ENCODE measurements at places on chromosomes 5 and 9.

DNA sequence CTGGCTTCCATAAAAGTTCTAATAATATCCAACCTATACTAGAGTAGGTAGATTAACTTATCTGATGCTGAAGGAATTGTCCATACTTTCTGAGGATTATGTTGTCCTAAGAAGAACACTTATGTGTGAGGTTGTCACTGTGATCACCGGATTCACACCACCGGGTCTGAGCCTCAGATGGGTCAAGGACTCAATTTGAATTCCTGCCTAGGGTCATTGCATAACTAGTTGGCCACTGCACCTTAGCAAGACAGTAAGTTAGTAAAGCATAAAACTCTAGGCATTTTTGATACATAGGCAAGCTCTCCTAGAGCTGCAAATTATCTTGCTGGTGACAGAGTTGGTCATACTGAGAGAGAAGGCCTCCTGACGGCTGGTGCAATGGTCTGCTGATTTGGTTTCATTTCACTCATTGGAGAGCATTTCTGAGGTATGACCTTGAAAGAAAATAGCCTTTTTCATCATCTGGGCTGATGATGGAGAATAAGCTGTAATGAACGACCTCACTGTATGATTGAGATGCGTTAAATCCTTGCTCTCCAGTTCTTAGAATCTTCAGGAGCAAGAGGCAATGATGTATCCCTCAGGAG is 72.0 kb upstream of the CKMT2 start:
- DNase-seq, result no peak

GRCh38 chr9:81032831-81033230 is 656.5 kb downstream of the TLE1 start:
- DNase-seq, result no peak

DNA sequence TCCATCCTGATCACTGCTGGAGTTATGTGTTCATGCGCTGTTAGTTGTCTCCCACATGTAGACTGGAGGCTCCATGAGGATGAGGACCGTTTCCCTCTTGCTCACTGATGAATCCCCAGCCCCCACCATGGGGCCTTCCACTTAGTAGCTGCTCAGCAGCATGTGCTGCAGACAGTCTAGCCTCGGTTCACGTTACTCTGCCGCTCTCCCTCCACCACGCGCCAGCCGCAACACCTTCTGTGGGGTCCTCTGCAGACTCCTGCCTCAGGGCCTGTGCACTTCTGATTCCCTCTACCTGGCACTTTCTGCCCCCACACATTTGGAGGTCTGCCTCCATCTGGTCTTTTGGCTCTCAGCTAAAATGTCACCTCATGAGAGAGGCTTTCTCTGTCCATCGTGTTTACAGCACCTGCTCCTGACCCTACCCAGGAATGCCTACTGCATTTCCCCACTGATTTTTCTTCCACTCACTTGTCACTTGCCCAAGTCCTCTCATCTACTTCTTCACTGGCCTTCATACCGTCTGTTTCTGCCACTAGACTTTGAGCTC is 36.3 kb downstream of the STK10 start:
- no peak for DNase-seq

DNA sequence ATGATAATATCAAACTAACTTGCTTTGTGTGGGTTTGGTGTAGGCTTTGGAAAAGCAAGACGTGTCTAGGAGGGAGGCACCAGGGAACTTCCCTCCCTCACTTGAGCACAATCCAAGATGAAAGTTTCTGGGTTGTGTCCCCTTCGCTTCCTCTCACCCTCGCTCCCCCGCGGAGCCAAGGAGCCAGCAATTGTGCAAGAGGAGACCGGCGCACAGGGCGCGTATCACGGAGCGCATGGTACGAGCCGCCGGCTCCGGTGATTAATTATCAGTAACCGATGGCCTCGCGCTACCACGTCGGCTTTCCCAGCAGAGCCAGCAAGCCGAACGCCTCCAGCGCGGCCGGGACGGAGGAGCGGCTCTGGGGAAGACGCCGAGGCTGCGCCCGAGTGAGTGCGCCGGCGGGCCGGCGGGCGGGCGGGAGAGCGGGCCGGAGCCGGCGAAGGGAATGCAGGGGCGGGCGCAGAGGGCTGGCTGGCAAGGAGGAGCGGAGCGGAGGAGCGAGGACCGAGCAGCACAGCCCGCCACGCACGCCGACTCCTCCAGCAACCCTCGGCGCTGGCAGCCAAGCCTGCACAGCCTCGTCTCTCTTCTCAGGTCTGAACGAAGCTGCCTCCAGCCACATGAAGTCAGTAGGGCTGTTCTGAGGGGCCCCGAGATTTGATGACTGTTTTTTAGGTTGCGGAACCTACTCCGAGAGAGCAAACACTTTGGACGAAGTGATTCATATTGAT is 143.6 kb downstream of the BNC2 start:
- peak; percentile 62 for DNase-seq

DNA sequence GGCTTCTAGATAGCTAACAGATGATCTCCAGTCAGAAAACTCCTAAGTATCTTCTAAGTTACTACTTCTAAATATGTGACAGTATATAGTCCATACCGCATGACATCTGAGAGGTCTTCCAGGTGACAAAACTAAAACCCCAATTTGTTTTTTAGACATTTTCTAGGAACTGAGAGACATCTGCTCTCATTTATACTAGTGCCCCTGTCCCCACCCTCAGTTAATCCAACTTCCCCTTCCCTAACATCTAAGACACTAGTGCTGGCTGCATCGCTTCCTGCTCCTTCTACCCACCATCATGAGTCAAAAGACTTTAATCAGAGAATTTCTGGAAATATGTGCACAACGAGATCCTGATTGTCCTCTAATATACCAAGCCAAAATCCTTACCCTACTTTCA is 37.9 kb downstream of the FBXW11 start:
- no peak for DNase-seq

GRCh38 chr5:173458828-173459609 is 130.8 kb upstream of the STC2 start:
- DNase-seq, result no peak

GRCh38 chr5:155275222-155275621 is 261.7 kb downstream of the KIF4B start:
- no peak for DNase-seq

GRCh38 chr9:19998153-19998552 is 209.3 kb upstream of the SLC24A2 start:
- no peak for DNase-seq

DNA sequence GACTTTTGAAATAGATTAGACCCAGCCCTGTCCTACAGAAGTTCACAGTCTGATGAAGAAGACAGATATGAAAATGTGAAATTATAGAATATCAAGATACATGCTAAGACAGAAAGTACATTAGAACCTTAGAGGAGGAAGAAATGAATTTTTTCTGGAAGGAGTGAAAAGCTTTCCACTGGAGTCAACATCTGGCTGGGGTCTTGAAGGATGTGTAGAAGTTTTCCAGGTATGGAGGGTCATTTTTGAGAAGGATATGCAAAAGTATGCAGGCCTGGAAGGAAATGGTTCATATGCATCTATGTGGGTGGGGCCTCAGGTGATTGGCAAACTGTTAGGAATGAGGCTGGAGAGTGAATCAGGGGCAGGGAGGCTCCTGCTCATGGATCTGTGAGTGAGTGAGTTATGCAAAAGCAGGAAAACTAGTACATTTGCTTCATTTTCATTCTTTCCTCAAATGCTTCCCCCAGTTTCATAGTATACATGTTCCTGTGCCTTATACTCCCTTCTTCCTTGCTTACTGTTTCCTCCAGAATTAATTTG is 142.3 kb downstream of the GRIA1 start:
- DNase-seq, result no peak

- DNase-seq, result no peak
Observed at GRCh38 chr9:88816141-88816540, 175.1 kb upstream of the S1PR3 start.

DNA sequence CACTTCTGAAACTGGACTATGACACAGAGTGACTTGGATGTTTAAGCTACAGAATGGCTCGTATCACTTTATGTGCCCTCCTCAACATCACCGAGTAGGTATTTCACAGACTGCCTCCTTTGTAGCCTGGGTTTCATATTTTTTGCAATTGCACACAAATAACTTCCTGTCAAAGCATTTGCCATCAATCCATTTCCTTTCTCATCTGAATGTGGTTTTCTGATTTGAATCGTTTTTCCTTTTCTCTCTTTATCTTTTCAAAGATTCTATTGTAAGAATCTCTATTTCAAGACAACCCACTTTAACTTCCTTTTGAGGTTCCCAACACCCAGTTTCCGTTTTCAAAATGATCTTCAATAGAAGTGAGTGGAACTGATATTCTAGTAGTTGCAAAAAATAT is 563.8 kb upstream of the ARRDC3 start:
- DNase-seq, result no peak

DNA sequence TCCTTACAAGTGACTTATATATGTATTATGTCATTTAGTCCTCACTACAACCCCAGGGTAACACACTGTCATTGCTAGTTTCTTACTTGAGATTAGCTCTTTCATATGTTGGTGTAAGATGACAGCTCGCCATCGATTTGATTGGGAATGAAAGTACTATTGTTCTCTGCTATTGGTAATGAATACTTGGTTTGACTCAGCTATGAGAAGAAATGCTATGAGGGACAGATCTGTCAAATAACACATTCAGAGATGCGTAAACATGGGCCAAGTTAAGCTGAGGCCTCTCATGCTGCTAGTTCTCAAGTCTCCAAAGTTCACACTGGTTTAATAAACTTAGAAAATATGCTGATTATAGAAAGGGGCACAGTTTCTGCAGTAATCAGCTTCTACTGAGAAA is 142.7 kb downstream of the SGCD start:
- DNase-seq, result no peak

DNA sequence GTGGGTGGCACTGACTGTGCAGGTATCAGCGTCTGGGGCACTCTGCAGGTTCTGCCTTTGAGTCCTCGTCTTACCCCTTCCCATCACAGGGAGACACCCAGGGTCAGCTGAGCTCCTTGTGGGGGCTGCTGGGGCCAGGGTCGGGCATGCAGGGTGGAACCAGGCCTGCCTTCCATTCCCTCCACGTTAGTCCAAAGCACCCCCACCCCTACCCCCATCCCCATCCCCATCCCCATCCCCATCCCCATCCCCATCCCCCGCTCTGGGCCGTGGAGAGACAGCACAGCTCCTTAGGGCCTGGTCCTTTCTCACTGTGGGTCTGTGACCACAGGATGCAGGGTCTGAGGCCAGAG is 1.6 kb upstream of the PITX1 start:
- no peak for DNase-seq

GRCh38 chr5:141865406-141865805 is 12.8 kb downstream of the PCDH1 start:
- no peak for DNase-seq

DNA sequence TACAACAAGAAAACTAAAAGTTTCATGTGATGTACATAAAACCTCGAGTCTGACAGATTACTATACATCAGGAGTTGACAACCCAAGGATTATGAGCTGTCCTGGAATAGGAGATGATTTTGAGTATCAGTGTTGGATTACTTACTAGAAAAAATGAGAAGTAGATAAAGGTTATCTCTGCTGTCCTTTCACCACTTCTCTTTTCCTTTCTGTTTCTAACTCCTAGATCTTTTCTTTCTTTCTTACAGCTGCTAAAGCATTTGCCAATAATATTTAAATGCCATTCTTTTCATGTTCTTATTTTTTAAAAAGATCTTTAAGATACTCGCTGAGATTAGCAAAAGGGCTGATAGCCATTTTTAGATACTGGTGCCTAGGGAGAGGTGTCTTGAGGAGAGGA is 14.8 kb downstream of the RBM27 start:
- no peak for DNase-seq

GRCh38 chr5:1974501-1975405 is 92.0 kb upstream of the IRX4 start:
- no peak for DNase-seq

DNA sequence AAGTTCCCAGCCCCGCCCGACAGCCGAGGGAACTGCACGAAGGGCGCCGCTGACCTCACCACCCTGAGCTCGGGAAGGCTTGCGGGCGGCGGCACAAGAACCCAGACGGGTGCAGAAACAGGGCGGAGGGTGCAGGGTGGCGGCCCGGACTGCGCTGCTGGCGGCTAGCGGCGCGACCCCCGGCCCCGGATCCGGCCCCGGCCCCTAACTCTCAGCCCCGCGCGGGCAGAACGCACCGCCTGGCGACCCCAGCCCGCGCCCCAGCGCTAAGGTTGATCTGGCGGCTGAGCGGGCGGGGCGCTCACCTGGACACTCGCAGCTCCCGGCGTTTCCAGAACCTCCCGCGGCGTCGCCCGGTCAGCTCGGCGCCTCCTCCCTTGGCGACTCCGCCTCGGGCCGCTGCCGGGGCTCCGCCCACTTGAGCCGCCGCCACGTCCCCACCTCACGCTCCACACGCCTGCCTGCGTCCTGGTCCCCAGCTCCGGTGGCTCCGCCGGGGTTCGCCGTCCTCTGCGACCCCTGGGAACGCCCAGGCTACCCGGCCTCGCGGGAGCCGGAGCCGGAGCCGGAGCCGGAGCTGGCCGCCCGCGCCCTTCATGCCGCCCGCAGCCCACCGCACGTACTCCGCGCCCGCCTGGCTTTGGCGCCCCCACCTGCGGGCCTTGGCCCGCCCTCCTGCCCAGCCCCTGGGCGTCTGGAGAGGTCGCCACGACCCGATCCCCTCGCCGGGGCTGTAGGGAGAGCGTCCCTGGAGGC is at the start of gene P4HA2:
TSS of gene P4HA2 (minus strand) at position 369 of the 756 bp plus-strand sequence. CDS start 9,227 bp downstream, outside the sequence.
- DNase-seq, result peak; percentile 79

DNA sequence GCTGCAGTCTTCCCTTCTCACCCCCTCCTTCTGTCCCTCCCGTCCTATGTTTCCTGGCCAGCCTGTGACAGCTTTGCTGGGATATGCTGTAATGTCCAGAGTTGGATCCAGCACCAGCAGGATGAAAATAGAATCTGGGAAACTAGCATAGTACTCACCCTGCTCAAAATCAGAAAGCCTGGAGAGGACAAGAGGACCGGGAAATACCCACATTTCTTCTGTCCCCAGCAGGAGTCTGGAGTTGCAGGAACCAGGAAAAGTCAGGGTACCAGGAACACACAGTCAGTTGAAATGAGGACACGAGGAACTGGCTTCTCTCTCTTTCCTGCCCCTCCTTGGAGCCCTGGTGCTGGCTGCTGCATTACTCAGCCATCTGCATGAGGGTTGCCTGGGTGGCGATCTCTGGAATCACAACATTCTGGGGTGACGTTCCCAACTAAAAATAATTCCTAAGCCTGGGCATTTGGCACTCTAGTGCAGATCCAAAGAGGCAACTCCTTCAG is 59.6 kb upstream of the NFIL3 start:
- no peak for DNase-seq

DNA sequence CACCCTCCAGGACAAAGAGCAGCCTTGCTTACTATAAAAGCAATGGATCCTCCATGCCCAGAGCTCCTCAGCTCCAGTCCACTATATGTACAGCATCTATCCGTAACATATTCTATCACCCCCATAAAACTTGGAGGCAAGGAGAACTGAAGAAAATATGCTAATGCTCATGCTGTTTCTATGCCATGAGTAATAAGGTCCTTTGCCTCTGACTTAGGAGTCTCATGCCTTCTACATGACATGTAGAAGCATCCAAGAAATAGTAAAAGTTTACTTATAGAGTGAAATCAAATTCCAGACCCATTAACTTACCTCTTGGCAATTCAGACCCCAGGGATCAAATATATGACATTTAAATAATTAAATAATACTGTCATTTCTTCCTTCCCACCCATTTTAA is 33.7 kb downstream of the SSBP2 start:
- DNase-seq, result no peak

GRCh38 chr9:80501635-80502034 is 929.9 kb downstream of the TLE4 start:
- DNase-seq, result no peak

Measured in COR-L47 (cell line).